ENCODE measurements at places on chromosomes 7 and 10. TPM values are rescaled to one million over a fixed set of nuclear protein-coding genes. Genes with fewer than 3 reads are reported as not detected.
A peak's percentile ranks its signal among the peaks of the same experiment; 100 is the strongest.

Gene RARRES2
- total RNA-seq, result 23.4 TPM

Gene OPN4
- total RNA-seq, result 0.34 TPM

GRCh38 chr10:110686949-110687348 is 42.8 kb downstream of the RBM20 start:
- no peaks in the 10 kb centered on the region for H3K36me3 ChIP-seq
- no peaks in the 10 kb centered on the region for H3K4me1 ChIP-seq
- H3K27me3 ChIP-seq, result no peaks in the 10 kb centered on the region
- H3K4me3 ChIP-seq, result no peak overlapping the region

- H3K27ac ChIP-seq, result peak overlapping the region; percentile 97
- DNase-seq, result no peak
- no peaks in the 10 kb centered on the region for H3K27me3 ChIP-seq
- no peaks in the 10 kb centered on the region for H3K36me3 ChIP-seq
- peak overlapping the region; percentile 88 for H3K4me3 ChIP-seq
Measured at GRCh38 chr10:88989824-88990383, 694 bp upstream of the FAS start.

DNA sequence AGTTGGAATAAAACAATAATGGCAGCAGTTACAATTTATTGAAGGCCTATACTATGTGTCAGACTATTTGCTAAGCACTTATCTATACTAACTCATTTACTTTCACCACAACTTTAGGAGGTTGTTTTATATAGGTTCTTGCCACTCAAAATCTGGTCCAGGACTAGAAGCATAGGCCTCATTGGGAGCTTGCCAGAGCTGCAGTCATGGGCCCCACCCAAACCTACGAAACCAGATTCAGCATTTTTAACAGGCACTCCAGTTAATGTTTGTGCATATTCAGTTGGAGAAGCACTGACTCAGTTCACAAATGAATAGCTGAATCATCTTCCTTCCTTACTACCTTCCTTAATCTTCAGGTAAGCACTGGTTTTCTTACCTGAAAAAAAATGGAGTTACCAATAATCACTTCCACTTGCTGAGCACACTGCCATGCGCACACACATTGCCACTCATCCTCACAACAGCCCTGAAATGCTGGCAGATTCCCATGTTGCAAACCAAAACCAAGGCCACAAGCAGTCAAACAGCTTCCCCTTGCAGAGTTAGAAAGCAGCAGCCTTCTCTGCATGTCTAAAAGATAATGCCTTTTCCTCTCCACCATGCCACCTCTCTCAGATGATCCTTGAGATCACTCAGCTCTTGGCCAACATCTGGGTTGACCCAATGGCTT is 122.4 kb downstream of the SLC16A9 start:
- no peaks in the 10 kb centered on the region for H3K36me3 ChIP-seq
- DNase-seq, result no peak
- H3K4me1 ChIP-seq, result peaks cover 11% of the 10 kb centered on the region
- no peak overlapping the region for H3K27ac ChIP-seq
- H3K27me3 ChIP-seq, result no peaks in the 10 kb centered on the region

DNA sequence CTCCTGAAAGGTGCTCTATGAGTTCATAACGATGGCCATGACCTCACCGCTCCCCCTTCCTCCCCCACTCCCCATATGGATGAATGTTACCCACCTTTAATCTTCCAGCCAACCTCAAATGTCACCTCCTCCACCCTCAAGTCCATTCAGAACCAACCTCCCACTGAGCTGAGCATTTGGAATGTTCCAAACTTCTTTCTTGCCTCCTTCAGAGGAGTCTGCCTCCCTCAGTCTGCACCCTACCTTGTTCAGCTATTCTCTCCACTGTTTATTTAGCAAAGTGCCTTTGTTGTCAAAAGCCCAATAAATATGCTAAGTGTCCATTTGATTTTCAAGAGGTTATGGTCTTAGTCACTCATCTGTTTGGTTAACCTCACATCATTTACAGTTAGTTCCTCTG is 22.9 kb upstream of the MTPAP start:
- no peak overlapping the region for H3K27ac ChIP-seq
- H3K27me3 ChIP-seq, result no peaks in the 10 kb centered on the region
- peaks cover 12% of the 10 kb centered on the region for H3K4me1 ChIP-seq
- H3K4me3 ChIP-seq, result no peak overlapping the region

Gene OR9A2
- total RNA-seq, result not detected

Gene POLR2J2
- total RNA-seq, result 1.0 TPM

Gene ADAP1
- 7.4 TPM for total RNA-seq

Gene CCDC172
- total RNA-seq, result not detected

- no peak overlapping the region for H3K27ac ChIP-seq
- DNase-seq, result no peak
- H3K4me3 ChIP-seq, result no peak overlapping the region
- no peaks in the 10 kb centered on the region for H3K27me3 ChIP-seq
- peaks cover 5% of the 10 kb centered on the region for H3K36me3 ChIP-seq
Measured at GRCh38 chr10:71344154-71344925, 25.3 kb downstream of the SLC29A3 start.

DNA sequence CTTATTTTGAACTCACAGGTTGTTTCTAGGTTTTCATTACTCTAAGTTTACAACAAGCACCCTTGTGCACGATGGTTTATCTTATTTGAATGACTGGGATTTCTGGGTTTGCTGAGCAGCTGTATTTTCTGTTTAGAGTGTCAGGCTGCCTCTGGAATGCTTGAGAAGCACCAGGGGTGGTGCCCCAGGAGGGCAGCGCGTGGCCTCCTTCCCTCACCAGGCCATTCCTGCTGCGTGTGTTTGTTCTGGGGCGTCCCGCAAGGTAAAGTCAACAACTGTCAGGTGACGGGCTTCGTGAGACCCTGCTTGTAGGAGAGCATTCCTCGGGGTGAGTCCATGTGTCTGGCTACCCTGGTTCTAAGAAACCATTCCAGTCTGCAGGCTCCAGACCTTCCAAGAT is 54.9 kb downstream of the FAM171A1 start:
- no peaks in the 10 kb centered on the region for H3K27me3 ChIP-seq
- H3K27ac ChIP-seq, result no peak overlapping the region
- no peak overlapping the region for H3K4me3 ChIP-seq
- peaks cover 5% of the 10 kb centered on the region for H3K4me1 ChIP-seq
- H3K36me3 ChIP-seq, result no peaks in the 10 kb centered on the region

Gene CLDN3
- 4.6 TPM for total RNA-seq

Gene FZD1
- total RNA-seq, result 31.8 TPM

DNA sequence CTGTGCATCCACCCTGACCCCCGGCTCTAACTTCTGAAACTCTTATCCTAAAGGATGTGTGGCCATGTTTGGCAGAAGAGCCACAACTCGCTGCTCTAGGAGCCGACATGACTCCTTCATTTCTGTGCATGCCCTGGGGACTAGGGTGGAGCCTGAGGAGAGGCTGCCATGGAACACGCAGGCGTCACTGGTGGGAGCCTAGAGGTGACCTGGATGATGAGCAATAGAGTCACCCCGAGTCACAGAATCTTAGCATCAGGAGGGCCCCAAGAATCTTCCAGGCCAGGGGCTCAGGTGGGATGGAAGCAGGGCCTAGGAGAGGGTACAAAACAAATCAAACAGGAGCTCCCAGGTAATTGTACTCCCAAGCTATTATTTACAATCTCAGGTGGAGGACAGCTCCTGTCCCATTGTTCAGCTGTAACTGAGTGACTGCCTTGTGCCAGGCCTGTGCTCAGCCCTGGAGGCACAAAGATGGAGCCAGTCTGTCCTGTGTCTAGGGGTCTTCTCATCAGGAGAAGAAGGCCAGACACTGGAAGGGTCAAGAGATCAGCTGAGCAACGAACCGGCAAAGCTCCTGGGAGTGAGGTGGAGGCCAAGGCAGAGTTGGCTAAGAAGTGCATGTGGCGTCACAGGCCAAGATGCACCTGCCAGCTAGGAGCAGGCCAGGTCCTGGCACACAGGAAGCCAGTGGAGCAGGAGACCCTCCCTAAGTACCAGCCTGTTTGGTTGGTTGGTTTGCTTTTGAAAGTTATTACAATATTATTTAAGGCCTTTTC is 5.8 kb upstream of the ZNF22 start:
- peaks cover 7% of the 10 kb centered on the region for H3K36me3 ChIP-seq
- no peak for DNase-seq
- peaks cover 66% of the 10 kb centered on the region for H3K4me1 ChIP-seq
- peak overlapping the region; percentile 88 for H3K27ac ChIP-seq
- H3K4me3 ChIP-seq, result no peak overlapping the region

DNA sequence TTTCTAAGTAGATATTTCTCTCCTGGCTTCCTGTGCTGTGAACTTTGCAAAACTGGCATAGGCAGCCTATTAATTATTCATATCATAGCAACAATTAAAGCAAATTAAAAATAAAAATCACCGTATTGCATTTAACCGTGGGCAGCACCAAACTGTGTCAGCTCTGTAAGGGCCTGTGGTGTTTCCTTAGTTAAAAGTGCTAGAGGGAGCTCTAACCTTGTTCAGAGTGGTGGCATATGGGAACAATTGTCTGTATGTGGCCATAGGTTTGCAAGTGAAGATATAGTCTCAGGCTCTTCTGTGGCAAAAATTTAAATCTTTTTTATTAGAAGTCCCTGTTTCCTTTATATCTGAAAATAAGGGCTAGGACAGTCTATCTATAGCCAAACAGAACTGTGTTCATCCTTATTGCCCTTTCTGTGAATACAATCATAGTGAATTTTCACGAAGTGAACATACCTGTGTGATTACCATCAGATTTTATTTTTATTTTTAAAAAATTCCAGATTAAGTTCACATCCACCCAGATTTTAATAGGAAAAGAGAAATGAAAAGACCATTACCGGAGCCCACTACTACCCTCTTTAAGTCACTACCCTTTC is 92.6 kb downstream of the POLL start:
- H3K4me3 ChIP-seq, result no peak overlapping the region
- H3K4me1 ChIP-seq, result no peaks in the 10 kb centered on the region
- H3K27me3 ChIP-seq, result no peaks in the 10 kb centered on the region

Gene CALHM3
- total RNA-seq, result not detected

DNA sequence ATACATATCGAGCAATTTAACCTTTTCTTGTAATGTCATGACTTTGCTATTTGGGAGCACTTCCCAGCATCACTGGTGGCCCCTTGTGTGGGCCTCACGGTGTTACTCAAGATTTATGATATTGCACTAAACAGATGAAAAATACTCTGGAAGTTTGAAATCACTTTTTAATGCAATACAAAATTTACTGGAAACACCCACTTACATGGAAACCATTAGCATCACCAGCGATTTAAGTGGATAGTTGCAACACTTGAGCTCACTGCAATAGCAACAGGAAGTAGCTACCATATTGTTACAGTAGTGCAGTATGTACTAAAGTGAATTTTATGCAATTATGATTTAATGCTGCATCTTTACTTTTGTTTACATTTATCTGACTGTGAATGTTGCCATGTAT is 184.4 kb downstream of the MDFIC start:
- H3K4me1 ChIP-seq, result no peaks in the 10 kb centered on the region
- no peak overlapping the region for H3K27ac ChIP-seq
- no peak overlapping the region for H3K4me3 ChIP-seq
- DNase-seq, result no peak
- no peaks in the 10 kb centered on the region for H3K27me3 ChIP-seq
- no peaks in the 10 kb centered on the region for H3K36me3 ChIP-seq
